ENCODE measurements at places on chromosomes 6 and 20. TPM values are rescaled to one million over a fixed set of nuclear protein-coding genes. Genes with fewer than 3 reads are reported as not detected.

COL19A1 gene
- total RNA-seq, result not detected

TMEM217 gene
- total RNA-seq, result not detected

EFCAB8 gene
- total RNA-seq, result 1.5 TPM

GSTA1 gene
- not detected for total RNA-seq

PPP1R14C gene
- total RNA-seq, result not detected

FGD2 gene
- total RNA-seq, result 1.5 TPM

NNAT gene
- total RNA-seq, result not detected

MROH8 gene
- total RNA-seq, result 1.4 TPM

PROKR2 gene
- total RNA-seq, result not detected

TMEM200A gene
- 1.1 TPM for total RNA-seq

ASXL1 gene
- total RNA-seq, result 127 TPM

POU5F1 gene
- total RNA-seq, result not detected

LY86 gene
- total RNA-seq, result 1.5 TPM

GPX5 gene
- total RNA-seq, result not detected

FUT9 gene
- total RNA-seq, result not detected

PGC gene
- not detected for total RNA-seq

RWDD1 gene
- total RNA-seq, result 32.6 TPM

OXT gene
- 1.5 TPM for total RNA-seq

ENPP1 gene
- total RNA-seq, result 0.11 TPM

OR2J3 gene
- not detected for total RNA-seq

FBXO30 gene
- 7.5 TPM for total RNA-seq

TFAP2C gene
- total RNA-seq, result not detected

SLC44A4 gene
- total RNA-seq, result not detected

PBX2 gene
- 188 TPM for total RNA-seq

ENPP5 gene
- 0.89 TPM for total RNA-seq

POLR1H gene
- 50.0 TPM for total RNA-seq

FILIP1 gene
- total RNA-seq, result not detected

HMGCLL1 gene
- total RNA-seq, result not detected

CCN6 gene
- not detected for total RNA-seq

AGER gene
- 77.3 TPM for total RNA-seq

HLA-F gene
- 585 TPM for total RNA-seq

TNFRSF6B gene
- total RNA-seq, result not detected

CRYBG1 gene
- total RNA-seq, result 45.4 TPM

FAM209B gene
- 2.2 TPM for total RNA-seq

ASIP gene
- not detected for total RNA-seq

RPP40 gene
- total RNA-seq, result 6.3 TPM

RPS6KA2 gene
- 10.6 TPM for total RNA-seq

SYCP2 gene
- total RNA-seq, result 4.0 TPM

KCNG1 gene
- not detected for total RNA-seq

MATN4 gene
- total RNA-seq, result not detected

SAMD5 gene
- not detected for total RNA-seq
